CD4-positive, alpha-beta T cell treated with Interleukin-2 at 100 ng/mL for 4 hours (primary cell): ENCODE measurements at places on chromosomes 16 and 17.

- no peak for DNase-seq
Measured at GRCh38 chr17:71376933-71377332, 743.9 kb upstream of the SOX9 start.

DNA sequence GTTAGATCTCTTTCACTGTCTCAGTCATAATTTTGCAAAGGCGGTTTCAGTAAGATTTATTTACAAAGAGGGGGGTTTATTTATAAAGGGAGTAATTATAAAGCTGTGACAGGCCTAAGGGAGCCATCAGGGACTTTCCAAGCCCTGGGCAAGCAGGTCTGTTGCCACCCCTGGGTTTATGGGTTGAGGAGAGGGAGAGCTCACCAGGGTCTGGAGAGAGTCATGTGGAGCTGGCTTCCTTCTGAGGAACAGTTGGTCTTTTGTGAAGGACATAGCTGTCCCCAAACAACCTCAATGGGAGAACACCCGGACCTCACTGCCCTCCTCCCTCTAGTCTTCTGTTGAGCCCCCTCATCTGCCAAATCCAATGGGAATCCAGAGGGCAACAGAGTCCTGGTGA is 9.8 kb downstream of the ITGAM start:
- no peak for DNase-seq

DNA sequence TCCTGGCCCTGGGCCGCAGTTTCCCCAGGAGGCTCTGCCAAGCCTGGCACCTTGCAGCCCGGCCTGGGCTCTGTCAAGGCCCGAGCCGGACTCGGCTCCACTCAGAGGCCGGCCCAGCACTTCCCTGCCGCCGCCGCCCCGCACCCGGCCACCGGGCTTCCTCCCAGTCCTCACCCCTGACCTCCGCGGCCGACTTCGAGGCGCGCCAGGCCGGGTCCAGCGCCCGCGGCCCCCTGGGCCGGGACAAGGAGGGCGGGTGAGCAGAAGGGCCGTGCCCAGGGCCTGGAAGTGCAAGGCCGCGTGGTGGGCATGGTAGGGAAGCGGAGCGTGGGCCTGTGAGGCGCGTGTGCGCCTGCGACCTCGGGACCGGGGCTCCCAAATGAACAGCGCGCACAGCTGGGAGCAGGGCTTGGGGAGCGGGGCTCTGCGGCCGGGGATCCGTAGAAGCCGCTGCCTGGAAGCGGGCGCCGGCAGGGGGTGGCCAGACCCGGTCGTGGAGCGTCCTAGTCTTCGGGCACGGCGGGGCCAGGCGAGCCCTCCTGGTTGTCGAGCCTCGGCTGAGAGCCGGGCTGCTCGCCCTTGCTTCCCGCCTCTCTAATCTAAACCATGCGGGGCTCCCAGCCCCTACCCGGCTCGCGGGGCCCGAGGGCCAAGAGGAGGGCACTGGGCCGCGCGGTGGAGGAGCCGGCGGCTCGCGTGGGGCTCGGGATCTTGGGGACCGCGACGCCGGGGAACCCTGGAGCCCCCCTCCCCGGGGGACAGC is 503 bp upstream of the TBX4 start:
- DNase-seq = no peak

DNA sequence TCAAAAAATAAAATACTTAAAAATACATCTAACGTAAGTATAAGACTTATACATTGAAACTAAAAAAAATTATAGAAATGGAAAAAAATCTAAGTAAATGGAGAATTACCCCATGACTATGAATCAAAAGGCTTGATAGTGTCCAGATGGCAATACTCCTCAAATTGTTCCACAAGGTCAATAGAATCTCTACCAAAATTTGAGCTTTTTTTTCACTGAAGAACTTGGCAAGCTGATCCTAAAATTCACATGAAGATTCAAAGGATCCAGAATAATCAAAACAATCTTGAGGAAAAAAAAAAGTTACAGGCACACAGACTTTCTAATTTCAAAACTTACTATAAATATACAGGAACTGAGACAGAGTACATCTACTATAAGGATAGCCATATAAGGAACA is 448.4 kb upstream of the CDH11 start:
- no peak for DNase-seq

DNA sequence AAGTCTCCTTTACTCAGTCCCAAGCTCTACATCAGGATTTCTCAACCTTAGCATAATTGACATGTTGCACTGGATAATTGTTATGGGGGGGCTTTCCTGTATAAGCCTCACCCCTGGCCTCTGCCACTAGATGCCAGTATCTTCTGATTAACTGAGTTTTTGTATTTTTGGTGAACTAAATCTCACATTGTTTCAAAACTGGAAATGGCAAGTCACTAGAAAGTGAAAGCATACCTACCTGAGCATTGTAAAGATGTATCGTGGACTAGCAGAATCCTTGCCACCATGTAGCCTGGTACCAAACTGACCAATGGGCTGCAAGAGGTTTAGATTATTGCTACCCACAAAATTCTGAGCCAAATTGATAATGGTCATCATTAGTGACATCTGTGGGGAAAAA is 15.0 kb downstream of the TOP2A start:
- peak; percentile 13 for DNase-seq

- no peak for DNase-seq
Measured at GRCh38 chr16:66925322-66925840, at the start of gene RRAD. RRAD (minus strand) TSS chr16:66925535; CDS start chr16:66925179, 356 bp downstream.

- no peak for DNase-seq
Measured at GRCh38 chr16:21339941-21340340, 61.9 kb upstream of the CRYM start.

DNA sequence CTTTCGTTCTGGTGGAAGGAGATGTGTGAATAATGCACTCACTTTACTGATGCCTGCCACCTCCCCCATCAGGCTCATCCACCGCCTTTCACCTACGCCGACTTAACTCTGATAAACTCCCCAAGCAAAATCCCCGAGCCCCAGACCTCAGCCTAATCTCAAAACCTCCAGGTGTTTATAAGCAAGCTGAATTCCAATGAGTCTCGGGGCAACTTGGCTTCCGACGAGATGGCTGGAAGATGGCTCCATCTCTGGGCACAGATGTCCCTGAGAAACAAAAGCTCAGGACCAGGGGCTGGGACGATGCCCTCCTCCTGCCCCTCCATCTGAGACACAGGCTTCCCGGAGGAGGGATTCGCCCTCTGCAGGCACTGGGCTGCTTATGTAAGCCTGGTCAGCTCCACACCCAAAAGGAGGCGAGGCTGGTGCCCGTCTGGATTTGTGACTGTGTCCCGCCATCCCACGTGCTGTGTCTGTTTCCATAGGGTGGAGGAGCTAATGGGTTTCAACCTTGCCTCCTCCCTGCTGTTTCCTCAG is 386.4 kb upstream of the TNRC6C start:
- DNase-seq = no peak

- DNase-seq = no peak
Measured at GRCh38 chr17:40495140-40495539, 6.3 kb downstream of the TNS4 start.

DNA sequence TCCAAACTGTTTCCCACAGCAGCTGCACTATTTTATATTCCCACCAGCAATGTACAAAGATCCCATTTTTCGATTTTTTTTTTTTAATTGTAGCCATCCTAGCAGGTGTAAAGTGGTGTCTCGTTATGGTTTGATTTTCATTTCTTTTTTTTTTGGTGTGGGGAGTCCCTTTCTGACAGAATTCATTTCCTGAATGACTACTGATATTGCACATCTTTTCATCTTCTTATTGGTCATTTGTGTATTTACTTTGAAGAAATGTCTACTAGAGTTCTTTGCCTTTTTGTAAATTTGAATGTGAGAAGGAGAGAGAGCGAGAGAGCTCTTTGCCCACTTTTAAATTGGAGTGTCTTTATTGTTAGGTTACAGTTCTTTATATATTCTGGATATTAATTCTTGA is 14.0 kb downstream of the CYB5B start:
- no peak for DNase-seq

- no peak for DNase-seq
Measured at GRCh38 chr17:45403906-45404490, 28.7 kb downstream of the ARHGAP27 start.
